ENCODE measurements at places on chromosomes 1 and 21.

- DNase-seq: no peak
These were observed 5.8 kb downstream of the IBA57 start for GRCh38 chr1:228171221-228171891.

GRCh38 chr1:111690306-111690617, 48.9 kb downstream of the INKA2 start:
- DNase-seq: no peak

DNA sequence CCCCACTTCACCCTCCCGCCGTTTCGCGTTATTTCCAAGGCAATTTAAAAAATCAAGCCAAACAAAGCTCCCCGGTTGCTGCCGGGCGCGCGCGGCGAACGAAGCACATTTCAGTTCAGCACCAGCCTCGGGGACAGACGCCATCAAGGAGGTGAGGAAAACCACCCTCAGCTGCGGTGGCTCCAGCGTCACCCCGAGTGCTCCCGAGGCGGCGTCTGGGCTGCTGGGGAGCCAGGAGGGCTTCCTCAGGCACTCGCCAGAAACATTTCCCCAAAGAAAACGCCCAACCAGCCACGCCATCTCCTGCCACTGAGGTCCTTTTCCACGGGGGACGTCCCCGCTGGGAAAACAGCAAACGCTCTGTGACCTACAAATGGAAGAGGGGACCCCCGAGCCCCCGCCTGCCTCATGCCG, 623 bp downstream of the GNG4 start:
- peak; percentile 60 for DNase-seq

- DNase-seq: no peak
These were observed 42.4 kb downstream of the MEF2D start for GRCh38 chr1:156458181-156458503.

DNA sequence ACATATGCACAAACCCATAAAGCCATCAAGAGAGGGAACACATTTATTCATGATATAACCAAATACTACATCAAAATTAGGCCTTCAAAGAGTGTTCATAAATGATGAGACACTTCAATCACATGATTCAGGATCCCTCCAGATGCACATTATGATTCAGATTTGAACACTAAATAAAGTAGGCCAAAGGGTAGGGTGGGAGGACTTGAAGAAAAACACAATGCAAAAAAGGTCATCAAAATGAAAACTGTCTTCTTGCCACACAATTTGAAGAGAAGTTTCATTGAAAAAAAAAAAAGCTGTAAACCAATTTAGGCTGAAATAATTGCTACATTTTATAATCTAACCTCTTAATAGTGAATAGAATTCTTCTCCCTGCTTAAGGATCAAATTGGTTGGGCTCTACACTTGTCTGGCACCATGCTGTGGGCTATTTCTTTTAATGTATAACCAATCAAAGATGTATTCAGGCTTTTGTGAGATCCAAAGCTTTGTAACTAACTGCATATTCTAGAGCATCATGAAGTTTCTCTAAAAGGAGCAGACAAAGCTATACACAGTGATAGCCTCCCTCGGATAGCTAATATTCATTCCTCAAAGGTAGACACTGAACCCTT, 58.1 kb downstream of the ZSWIM5 start:
- no peak for DNase-seq

GRCh38 chr1:244074559-244075171, 23.6 kb downstream of the ZBTB18 start:
- no peak for DNase-seq

DNA sequence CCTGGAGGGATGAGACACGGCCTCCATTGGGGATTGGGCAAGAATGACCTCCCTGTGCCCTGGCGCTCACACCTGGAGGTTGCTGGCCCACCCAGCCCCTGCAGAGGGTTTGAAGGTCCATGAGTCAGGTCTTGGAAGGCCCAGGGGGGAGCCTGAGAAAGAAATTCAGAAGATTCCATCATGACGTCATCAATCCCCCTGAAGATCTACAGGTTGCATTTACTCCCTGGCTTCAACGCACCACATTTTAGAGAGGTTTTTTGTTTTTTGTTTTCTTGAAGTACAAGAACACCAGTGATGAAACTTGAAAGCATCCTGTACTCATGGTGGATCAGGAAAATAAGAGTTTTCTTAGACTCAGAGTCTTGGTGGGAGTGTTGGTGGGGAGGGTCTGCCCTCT, 82.4 kb upstream of the SLC25A33 start:
- no peak for DNase-seq

- DNase-seq: no peak
These were observed 1.2 kb upstream of the ZNF683 start for GRCh38 chr1:26373789-26374188.

DNA sequence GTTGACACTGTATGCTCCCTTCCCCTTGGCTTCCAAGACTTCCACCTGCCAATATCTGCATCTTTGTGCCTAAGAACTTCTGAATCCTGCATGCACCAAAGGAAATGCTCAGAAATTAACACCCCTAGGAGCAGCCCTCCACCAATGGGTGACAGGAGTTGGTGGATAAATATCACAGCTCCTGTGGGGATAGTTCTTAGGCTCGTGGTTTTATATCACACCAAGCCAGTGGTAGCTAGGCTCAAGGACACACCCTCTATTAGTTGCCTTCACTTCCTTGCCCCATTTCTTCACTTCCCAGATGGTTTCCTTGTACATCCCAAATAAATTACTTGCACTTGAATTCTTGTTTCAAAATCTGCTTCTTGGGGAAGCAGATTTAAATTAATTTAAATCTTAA, 16.9 kb upstream of the CDC14A start:
- DNase-seq: no peak

DNA sequence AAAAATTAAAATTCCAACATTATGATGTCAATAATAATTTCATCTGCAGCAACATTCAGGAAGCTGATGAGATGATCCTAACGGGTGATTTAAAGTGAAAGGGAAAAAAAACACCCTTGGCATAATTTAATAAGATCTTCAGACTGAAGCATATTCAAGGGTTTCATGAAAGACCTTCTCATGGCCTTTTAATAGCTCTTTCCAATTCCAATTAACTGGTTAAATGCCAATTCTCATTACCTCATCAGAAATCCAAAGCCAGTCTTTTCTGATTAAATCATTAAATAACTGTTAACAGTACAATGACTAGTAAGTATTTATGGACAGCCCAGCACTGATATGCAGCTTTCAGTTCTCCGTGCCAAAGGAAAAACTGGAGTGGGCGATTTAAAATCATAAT, 407.5 kb downstream of the SMYD3 start:
- no peak for DNase-seq

- DNase-seq: no peak
These were observed 95.6 kb downstream of the SIK1 start for GRCh38 chr21:43331111-43331961.

DNA sequence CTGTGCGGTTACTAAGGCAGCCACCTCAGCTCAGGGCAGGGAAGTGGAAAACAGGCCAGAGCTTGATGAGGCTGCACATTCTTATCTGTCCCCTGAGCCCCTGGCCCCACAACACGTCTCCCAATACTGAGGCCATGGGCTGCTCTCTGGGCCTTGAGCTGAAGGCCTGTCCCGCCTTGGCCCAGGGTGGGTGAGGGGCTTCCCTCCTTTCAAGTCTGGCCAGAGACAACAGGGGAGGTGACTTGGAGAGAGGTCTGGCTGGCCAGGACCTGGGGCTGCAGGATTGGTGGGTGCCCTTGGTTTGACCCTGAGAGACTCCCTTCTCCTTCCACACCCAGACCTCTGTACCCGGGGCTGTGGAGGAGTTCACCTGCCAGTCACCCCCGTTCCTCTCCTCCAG, 563.8 kb downstream of the PTPRU start:
- no peak for DNase-seq

GRCh38 chr1:69569576-69570328, 2.0 kb downstream of the LRRC7 start:
- no peak for DNase-seq

- no peak for DNase-seq
These were observed 4.9 kb upstream of the LINGO4 start for GRCh38 chr1:151809985-151810556.

GRCh38 chr1:226003502-226004170, 4.5 kb upstream of the SDE2 start:
- DNase-seq: no peak

- no peak for DNase-seq
These were observed 163.8 kb downstream of the EIF4G3 start for GRCh38 chr1:21012937-21013336.

GRCh38 chr1:203239081-203239480, 9.6 kb upstream of the CHIT1 start:
- no peak for DNase-seq

- no peak for DNase-seq
These were observed 189.1 kb downstream of the FGGY start for GRCh38 chr1:59485949-59486348.

DNA sequence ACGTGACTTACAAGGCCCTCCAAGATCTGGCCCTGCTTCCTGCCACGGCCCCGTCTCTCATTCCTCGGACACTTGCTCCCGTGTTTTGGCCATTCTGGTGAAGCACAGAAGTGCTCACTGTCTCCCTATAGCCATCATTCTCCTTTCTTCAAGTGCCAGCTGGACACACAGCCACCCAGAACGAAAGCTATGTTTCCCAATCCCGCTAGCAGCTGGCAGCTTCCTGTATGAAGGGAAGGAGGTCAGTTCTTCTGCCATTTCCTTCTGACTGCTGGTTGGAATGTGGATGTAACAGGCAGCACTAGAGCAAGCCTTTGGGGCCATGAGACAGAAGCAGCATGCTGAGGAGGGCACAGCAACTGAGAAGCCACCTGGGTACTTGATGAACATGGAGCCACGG, 82.8 kb downstream of the TGFBR3 start:
- no peak for DNase-seq

- no peak for DNase-seq
These were observed 170.6 kb downstream of the PDE4B start for GRCh38 chr1:65963156-65963888.

DNA sequence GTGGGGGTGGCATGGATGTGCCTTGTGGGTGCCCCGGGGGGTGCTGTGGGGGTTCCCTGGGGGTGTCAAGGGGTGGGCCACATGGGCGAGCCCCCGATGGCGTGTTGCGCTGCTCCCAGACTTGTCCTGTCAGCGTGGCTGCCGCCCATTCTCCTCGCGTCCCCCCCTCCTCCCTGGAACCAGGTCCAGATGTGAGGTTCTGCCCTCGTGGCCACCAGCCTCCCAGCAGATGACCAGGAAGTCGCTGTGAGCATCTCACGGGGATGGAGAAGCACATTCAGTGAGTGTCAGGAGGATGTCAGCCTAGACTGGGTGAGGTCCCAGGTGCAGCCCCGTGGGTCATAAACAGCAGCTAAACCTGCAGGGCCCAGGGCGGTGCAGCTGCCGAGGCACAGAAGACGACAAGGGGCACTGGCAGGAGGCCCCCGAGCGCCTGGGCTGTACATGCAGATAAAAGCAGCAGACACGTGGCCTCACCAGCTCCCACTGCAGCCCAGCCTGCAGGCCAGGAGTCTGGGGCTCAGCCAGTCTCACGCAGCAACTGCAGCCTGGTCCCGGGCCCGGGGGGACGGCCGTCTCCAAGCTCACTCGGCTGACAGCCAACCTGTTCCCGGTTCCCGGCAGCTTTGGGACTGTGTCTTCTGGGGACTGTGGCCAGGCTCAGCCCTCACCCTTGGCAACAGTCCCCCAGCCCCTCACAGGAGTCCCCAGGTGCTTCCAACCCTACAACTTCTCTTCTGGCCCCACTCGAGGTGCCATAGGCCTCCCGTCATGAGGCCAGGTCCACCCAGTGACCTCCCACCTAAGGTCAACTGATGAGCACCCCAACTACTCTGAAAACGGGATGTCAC, 17.5 kb upstream of the COL6A2 start:
- no peak for DNase-seq

DNA sequence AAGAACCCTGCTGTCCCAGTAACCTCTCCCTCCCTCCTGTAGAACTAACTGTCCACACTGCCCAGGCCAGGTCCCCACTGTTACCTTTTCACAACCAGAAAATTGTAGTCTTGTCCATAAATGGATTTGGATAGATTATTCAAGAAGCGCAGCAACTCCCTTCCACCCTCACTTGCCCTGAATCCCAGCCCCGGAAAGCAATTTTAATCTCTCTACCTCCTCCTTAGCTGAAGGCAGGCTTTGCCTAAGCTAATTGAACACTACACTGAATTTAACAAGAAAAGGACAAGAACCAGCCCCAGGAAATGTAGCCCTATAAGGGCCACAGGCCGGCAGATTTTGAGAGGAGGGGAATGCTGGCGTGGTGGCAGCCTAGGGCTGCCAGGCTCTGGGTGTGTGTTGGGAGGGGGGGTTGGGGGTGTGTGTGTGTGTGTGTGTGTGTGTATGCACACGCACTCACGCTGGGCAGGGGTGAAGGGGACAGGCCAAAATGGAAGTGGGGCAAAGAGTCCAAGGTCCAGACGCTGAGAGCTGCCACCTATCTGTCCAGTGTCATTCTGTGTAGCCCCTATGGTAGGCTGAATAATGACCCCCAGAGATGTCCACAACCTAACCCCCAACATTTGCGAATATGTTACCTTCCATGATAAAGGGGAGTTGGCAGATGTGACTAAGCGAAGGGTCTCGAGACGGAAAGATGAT, 10.8 kb upstream of the IFNGR2 start:
- DNase-seq: no peak

GRCh38 chr21:34707876-34708325, 39.1 kb downstream of the CLIC6 start:
- no peak for DNase-seq

- peak; percentile 46 for DNase-seq
These were observed 9.2 kb downstream of the S100A10 start for GRCh38 chr1:151984313-151984956.

DNA sequence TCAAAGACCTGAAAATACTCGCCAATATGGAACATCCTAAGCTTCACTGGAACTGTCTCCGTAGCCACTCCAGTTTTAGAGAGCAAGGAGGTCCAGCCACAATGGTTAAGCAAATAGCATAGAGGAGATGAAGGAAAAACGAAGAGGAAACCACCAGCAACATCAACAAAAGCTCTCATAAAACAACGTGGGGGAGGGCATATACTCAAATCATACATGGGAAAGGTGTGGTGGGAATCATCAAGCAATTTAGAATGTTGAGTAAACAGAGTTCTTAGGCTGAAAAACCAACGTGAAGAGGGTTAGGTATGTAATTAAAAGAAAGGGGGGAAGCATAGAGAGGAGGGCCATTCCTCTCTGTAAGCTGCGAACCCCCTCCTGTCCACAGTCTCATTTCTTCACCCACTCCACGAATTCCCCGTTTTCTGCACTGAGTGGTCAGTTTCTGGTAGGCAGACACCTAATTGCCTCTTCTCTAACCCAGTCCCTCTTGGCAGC, 1.0 kb downstream of the TMEM59 start:
- DNase-seq: no peak

GRCh38 chr1:41559331-41559730, 74.8 kb upstream of the EDN2 start:
- no peak for DNase-seq

GRCh38 chr1:39301606-39302005, 97.1 kb downstream of the MACF1 start:
- no peak for DNase-seq
